RPMI8226 (cell line): ENCODE measurements at places on chromosomes 11 and 22.

- DNase-seq: no peak
These were observed 9.1 kb downstream of the PPP6R3 start for GRCh38 chr11:68469642-68470041.

- no peak for DNase-seq
These were observed 103.1 kb downstream of the MPPED2 start for GRCh38 chr11:30483056-30483455.

DNA sequence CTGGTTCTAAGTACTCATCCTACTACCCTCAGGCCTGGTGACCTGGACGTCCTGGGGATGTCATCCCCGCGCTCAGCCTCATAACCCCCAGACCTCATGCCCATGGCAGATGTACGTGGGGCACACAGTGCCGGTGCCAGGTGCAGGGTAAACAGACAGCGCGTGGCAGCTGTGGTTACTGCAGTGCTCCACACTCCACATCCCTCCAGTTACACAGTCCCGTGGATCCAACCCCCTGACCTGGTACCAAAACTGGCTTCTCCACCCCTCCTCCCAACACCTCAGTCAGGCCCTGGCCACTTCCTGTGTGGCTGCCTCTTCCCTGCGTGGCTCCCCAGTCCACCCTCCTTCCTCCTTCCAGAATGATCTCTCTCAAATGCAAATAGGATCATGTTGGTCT is 95.2 kb downstream of the DSCAML1 start:
- no peak for DNase-seq

GRCh38 chr11:130631119-130631518 is 182.7 kb downstream of the ADAMTS15 start:
- no peak for DNase-seq

GRCh38 chr11:67178421-67178820 is 59.4 kb downstream of the KDM2A start:
- DNase-seq: no peak

DNA sequence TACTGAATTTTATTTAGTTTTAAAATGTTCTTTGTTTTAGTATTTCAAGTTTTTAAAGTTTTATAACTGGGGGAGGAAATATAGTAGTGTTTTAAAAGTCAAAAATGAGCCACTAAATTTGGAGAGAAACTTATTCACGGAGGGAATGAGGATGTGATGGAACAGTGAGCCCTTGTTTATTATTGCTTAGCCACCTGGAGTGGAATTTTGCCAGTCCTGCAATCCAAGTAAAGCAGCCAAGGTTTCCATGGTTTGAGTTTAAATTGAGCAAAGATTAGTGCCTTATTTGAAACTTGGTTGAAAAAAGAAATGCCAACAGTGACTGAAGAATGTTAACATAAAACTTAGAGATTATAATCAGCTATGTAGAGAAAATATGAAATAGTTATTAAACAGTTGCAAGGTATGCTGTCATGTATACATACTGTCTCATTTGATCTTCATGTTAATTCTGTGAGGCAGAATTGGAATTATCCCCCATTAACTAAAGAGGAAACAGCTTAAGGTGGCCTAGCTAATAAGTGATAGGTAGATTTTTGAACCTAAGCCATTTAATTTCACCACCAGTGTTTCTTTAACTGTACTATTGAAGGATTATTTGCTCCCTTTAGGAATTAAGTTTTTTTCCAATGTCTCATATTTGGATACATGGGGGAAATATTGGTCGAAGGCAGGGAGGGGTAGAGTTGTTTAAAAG is 36.4 kb downstream of the SWAP70 start:
- no peak for DNase-seq

GRCh38 chr11:8997451-8997850 is 6.3 kb downstream of the NRIP3 start:
- DNase-seq: no peak

- no peak for DNase-seq
These were observed 56.2 kb downstream of the PANX1 start for GRCh38 chr11:94184846-94185245.

GRCh38 chr11:71496421-71496820 is 30.6 kb upstream of the KRTAP5-7 start:
- DNase-seq: no peak

- no peak for DNase-seq
These were observed 778.3 kb upstream of the LRRC4C start for GRCh38 chr11:42237701-42238235.

- DNase-seq: no peak
These were observed 2.9 kb upstream of the HDAC10 start for GRCh38 chr22:50253941-50254340.

GRCh38 chr22:47456031-47456430 is 693.6 kb downstream of the TBC1D22A start:
- no peak for DNase-seq

- no peak for DNase-seq
These were observed 39.8 kb downstream of the DRD2 start for GRCh38 chr11:113435190-113435968.

- DNase-seq: no peak
These were observed 5.6 kb downstream of the IGLL5 start for GRCh38 chr22:22893077-22893805.

DNA sequence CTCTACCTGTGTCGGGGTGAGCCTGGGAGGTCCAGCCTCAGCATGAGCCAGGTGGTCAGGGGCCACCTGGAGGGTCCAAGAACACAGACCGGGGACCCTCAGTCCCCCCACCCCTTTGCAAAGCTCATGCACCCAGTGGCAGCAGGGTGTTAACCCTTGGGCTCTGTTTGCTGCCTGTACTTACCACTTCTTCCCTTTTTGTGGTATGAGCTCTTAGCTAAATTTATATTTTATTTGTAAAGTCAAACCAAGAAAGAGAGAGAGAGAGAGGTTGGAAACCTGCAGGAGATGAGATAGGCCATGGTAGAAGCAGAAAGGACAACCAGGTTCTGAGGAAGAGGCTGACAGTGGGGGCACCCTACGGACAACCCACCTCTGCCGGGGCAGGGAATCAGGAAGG is 29.9 kb downstream of the IL10RA start:
- DNase-seq: no peak

DNA sequence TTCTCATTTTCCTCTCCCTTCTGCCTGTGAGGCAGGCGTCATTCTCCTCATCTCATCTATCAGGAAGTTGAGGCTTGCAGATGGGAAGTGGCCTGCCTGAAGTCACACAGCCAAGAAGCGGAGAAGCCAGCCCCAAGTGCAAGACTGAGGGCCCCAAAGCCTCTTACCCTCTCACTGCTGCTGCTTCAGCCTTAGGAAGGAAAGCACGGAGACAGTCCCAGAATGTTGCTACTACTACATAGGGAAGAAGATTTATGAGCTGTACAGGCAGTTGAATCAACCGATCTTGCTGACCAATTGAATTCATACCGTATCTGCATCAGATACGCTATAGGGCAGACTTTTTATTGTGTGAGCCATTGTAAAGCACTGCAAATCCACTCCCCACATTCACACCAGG is 89.0 kb downstream of the CWC15 start:
- no peak for DNase-seq

GRCh38 chr11:84580428-84580827 is 1046.7 kb downstream of the DLG2 start:
- DNase-seq: no peak

DNA sequence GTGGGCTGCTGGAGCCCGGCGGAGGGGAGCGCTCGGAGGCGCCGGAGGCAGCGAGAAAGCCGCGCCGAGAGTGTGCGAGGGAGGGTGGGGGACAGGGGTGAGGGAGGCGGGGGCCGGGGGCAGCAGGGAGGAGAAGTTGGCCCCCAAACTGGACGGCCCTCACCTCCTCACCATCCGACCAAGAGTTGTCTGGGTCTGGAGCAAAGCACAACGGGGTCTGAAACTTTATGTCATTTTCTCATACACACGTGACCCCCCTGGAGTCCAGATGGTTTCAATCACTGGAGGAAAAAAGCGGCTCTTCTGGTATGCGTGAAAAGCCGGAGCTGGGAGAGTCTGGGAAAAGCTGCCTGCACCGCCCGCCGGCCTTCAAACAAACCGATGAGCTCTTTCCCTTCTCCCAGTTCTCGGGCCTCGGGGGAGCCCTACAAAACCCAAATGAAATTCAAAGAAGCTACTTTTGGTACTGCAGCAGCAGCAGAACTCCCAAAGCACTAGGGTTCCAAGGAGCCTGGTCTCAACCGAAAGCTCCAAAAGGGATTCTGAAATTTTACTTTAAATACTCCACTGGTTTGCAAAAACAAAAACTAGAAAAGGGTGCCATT is 39.7 kb upstream of the AKIP1 start:
- DNase-seq: no peak

GRCh38 chr11:132127900-132128288 is 757.5 kb downstream of the NTM start:
- DNase-seq: no peak

DNA sequence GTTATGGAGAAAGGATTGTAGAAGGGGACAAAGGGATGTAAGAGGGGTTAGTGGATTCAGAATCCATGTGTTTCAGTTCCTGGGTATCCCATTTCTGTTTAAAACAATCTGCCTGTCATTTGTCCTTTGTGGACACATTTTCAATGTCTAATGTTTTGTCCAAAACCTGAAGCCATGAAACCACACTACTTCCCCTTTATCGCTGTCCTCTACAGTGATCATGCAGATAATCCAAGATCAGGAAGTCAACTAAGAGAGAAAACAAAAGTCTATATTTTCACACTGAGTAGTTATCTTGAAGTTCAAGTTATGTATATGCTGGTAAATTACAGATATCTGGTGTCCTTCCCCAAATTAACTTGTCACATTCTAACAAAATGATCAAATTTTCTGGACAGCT is 457.0 kb downstream of the NTM start:
- DNase-seq: no peak
